T-helper 9 cell (primary cell): ENCODE measurements at places on chromosomes 3 and 15.

GRCh38 chr3:147906285-147906684 is 497.1 kb downstream of the ZIC1 start:
- no peak for DNase-seq

DNA sequence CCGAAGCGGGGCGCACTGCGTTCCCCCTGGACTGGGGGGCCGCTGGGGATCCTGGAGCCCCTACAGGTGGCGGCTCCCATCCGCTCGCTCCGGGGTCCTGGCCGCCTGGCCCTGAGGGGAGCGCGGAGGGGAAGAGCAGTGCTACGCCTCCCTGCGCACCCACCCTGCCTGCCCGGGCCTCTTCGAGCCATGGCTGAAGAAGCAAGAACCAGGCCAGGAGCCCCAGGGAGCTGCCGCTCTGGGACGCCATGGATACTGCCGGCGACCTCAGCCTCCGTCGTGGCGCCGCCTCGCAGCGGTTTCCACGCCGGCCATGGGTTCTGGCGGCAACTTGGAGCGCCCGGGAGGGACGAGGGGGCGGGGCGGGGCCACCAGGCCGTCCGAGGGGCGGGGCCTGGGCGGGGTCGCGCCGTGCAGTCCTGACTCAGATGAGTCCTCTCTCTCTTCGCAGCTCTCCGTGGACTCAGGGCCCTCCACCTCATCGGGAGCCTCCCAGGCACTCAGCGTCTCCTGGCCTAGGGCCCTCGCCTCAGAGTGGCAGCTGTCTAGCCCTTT is 50.9 kb downstream of the MYL3 start:
- DNase-seq, result peak; percentile 60

DNA sequence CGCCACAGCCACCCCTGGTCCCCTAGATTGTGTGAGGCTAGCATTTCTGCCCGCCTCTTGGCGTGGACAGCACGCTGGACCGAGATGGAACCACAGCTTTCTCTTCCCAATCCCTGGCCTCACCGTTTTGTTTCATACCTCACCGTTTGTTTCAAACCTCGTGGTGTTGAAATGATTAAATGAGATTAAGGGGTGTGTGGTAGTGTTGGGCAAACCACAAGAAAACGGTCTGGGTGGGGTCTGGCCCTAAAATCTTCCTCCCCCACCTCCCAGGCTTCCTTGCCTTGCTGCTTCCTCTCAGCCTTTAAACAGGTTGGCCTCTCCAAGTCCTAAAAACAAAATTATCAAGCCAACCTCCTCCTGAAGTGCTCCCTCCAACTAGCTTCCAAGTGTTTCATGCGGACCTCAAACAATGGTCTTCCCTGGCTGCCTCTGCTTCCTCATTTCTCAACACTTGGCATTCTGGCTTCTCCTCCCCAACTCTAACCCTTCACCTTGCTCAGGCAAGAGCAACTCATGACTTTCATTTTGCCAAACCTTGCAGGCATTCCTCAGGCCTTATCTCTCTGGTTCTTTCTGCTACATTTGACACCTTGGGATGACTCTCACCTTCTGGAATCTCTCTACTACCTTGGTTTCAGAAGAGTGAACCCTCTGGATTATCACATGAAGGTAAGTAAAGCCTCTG is 1.4 kb upstream of the ATP13A3 start:
- no peak for DNase-seq

- no peak for DNase-seq
Measured at GRCh38 chr3:74089814-74090213, 465.1 kb upstream of the PDZRN3 start.
